ENCODE measurements at places on chromosomes 1 and 21.

GRCh38 chr1:192513697-192514096 lies 61.9 kb upstream of the RGS1 start:
- no peak for DNase-seq

GRCh38 chr1:176880955-176881595 lies 283.4 kb downstream of the ASTN1 start:
- no peak for DNase-seq

DNA sequence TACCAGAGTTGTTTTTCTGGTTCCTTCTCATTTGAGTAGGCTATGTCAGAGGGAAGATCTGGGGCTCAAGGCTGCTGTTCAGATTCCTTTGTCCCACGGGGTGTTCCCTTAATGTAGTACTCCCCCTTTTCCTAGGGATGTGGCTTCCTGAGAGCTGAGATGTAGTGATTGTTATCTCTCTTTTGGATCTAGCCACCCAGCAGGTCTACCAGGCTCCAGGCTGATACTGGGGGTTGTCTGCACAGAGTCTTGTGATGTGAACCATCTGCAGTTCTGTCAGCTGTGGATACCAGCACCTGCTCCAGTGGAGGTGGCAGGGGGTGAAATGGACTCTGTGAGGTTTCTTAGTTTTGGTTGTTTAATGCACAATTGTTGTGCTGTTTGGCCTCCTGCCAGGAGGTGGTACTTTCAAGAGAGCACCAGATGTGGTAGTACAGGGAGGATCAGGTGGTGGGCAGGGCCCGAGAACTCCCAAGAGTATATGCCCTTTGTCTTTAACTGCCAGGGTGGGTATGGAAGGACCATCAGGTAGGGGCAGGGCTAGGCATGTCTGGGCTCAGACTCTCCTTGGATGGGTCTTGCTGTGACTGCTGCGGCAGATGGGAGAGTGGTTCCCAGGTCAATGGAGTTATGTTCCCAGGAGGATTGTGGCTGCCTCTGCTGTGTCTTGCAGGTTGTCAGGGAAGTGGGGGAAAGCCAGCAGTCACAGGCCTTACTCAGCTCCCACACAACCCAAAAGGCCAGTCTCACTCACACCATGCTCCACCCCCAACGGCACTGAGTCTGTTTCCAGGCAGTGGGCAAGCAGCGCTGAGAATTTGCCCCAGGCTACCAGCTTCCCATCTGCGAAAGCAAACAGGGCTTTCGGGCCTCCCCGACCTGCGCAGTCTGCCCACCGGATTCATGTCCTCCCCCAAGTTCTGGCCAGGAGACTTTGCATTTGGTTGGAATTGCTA lies 64.2 kb downstream of the SERINC2 start:
- no peak for DNase-seq

GRCh38 chr1:207857447-207857846 lies 53.5 kb downstream of the CD34 start:
- DNase-seq = no peak

DNA sequence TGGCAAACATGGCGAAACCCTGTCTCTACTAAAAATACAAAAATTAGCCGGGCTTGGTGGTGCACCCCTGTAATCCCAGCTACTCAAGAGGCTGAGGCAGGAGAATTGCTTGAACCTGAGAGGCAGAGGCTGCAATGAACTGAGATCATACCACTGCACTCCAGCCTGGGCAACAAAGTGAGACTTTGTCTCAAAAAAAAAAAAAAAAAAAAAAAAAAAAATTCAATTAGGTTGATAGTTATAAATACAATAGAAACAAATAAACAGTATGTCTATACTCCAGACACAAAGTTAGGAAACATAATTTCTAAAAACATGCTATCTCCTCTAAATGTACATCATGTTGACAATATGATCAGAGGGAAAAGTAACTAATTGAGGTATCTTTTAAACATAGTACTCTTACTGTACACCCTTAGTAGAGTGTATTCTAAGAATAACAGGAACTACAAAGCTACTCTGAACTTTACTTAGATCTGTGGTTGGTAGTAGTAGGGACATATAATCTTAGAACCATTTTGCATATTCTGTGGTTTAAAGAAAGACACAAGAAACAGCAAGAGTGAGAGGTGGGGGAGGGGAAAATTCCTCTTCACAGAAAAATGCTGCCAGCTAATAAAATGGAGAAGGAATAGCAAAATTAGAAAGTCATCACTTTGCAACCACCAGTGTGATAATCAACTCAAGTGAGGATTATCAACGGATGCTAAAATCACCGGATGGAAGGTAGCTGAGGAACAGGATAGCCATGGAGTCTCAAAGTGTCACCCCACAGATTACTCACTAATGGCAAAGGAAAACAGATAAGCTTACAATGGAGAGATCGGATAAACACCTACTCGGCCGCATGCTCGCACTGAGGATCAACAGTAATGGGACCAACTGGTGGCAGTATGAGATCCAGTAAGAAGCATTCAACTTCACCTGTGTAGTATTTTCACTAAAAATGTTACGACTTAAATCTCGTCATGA lies 35.0 kb downstream of the MTOR start:
- no peak for DNase-seq

- DNase-seq = no peak
These were observed 5.5 kb upstream of the PTP4A2 start for GRCh38 chr1:31943546-31944184.

DNA sequence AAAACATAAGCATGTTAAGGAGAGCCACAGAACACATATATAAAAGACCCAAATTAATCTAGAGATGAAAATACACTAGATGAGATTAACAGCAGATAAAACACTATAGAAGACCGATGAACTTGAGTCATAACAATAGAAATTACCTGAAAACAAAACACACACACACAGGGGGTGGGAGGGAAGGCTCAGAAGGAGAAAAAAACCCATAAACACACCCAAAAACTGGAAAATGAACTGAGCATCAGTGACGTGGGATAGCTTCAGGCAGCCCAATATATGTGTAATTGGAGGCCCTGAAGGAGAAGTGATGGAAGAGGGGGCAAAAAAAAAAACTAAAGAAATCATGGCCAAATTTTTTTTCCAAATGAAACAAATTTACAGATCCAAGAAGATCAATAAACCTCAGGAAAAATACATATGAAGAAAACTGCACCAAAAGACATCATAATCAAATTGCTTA lies 11.4 kb downstream of the ALDH9A1 start:
- DNase-seq = no peak

DNA sequence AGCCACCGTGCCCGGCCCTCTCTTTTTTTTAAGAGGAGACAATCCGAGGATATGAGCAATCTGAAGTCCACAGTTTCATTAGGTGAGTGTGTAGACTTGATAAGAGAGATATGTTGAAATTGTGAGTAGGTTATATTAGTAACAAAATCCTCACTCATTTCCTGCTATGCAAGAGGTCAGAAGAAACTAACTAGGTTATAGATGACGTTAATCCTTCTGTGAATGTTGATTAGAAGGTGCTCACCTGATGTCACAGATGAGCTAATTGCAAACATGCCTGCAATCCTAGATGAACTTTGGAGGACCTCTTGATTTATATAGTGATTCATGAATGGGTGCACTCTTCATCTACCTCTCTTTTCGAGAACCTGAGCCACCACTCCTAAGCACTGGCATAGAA lies 29.3 kb downstream of the NTMT2 start:
- DNase-seq = no peak

GRCh38 chr1:17213148-17213781 lies 8.3 kb downstream of the PADI1 start:
- DNase-seq = no peak

- no peak for DNase-seq
These were observed 25.1 kb upstream of the B3GALT2 start for GRCh38 chr1:193211539-193211938.

DNA sequence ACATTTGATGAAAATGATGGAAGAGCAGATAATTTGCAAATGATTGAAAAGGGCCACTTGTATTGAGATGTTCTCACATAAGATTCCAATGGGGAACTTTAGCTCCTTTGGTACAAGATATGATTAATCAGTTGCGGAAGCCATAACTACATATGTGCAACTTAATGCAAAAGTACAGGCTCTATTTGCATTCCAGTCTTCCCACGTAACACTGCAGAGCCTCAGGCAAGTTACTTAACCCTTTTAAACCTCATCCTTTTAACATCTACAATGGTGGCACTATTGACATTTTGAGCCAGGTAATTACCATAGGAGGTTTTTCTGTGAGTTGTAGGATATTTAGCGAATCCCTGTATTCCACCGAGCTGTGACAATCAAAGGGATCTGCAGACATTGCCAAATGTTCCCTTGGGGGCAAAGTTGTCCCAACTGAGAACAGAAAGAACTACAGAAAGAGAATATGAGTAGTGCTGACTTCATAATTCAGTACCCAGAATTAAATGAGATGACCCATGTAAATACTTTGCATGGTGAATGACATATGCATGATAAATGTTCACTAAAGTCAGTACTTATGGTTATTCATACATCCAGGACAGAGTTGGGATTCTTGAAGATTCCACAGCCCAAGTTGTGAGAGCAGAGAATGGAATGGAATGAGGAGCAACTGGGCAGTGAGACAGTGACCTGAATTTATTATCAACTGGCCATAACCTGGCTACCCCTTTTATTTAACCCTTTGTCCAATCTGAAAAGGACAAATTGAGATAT lies 62.6 kb downstream of the SPAG17 start:
- no peak for DNase-seq

All from stimulated activated CD4-positive, alpha-beta T cell treated with anti-CD3 and anti-CD28 coated beads, Interleukin-2, amount 100 ng/mL, for 4 hours (primary cell).